ENCODE measurements at places on chromosomes 3 and 15.

GRCh38 chr3:139571711-139572110, 32.2 kb upstream of the RBP1 start:
- no peak for DNase-seq

GRCh38 chr15:74798388-74799254, 14.0 kb upstream of the LMAN1L start:
- DNase-seq: no peak

DNA sequence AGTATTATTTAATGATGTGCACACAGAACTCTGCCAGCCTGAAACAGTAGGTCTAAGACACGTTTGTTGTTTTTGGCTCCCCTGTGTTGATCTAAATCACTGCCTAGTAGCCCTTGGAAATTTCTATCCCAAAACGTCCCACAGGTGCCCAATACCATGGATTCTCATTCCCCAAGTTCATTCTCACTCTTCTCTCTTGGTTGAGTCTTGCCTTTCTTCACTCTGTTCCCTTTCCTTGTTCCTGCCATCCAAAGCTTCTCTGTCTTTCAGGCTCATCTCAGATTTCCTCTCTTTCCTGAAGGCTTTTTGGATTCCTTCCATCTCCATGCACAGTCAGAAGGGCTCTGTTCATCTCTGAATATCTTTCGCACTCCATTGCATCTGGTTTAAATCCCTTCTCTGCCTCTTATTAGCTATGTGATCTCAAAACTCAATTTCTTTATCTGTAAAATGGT, 54.2 kb downstream of the PPARG start:
- no peak for DNase-seq

GRCh38 chr3:123759871-123760270, 124.3 kb downstream of the MYLK start:
- DNase-seq: no peak

DNA sequence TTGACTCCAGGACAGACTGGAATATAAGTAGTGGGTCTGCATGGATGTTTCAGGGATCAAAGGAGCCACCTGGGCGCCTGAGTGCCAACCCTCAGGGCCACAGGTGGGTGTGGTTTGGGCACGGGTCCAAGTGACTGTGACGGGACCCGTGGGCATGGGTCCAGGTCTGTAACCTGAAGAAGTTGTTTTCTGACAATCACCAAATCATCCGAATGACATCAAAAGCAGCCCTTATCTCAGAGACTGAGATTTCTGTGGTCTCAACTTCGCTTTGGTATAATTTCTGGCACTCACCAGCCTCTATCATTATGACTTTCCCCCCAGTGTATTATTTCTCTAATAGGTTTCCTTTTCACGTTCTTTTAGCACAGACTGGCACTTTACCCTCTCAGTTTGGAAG, 24.4 kb downstream of the RLBP1 start:
- peak; percentile 15 for DNase-seq

- DNase-seq: no peak
Observed at GRCh38 chr3:94301366-94301765, 238.5 kb downstream of the NSUN3 start.

- DNase-seq: no peak
Observed at GRCh38 chr3:126151562-126152302, 28.7 kb downstream of the ALDH1L1 start.

DNA sequence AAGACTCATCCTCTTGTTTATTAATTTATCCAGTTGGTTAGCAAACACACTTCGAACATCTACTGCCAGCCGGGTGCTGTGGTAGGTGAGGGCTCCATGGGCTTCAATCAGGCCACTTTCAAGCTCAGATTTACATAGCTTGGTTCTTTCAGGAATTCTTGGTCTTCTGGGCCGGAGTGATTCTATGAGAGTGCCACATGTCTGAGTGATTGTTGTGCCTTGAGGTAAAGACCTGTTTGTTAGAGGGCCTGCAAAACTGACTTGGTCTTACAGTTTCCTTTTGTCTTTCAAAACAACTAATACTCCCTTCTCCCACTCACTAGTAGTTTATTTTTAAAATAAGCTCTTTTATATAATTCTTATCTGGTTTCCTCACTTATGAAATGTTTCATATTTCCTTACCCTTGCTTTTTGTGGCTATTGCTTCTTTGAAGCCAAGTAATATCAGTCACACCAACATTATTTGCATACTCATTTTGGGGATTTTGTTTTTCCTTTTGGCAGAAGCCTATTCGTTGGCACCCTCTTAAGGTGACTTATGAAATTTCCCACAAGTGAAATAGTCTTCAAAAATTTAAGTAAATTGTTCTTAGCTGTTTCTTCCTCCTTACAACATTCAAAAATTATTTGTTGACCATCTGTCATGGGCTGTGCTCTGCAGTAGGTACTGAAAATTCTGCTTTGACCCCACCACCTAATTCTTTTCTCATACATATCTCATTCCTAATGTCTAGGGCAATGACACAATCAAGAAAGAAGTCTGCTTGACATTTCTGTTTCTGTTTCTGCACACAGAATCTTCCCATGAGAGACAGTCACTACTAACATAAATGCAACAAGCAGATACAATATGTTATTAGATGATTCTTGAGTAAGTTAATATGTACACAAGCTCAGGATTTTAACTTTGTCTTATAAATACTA, 120.2 kb downstream of the LRRC28 start:
- DNase-seq: no peak

DNA sequence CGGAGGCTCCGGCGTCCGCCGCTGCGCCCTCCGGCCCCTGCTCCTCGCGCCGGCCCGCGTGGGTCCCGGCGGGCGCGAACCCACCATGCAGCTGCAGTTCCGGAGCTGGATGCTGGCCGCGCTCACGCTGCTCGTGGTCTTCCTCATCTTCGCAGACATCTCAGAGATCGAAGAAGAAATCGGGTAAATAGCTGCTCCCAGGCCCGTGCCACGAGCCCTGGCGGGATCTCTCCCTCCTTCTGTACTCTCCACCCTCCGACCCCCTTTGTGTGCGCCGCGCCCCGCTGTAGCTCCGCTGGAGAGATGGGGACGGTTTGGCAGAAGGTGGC, 263 bp downstream of the ST8SIA2 start:
- DNase-seq: no peak

GRCh38 chr15:50496692-50497091, 49.8 kb downstream of the USP50 start:
- no peak for DNase-seq

GRCh38 chr3:113234028-113234427, 22.7 kb downstream of the BOC start:
- DNase-seq: no peak

DNA sequence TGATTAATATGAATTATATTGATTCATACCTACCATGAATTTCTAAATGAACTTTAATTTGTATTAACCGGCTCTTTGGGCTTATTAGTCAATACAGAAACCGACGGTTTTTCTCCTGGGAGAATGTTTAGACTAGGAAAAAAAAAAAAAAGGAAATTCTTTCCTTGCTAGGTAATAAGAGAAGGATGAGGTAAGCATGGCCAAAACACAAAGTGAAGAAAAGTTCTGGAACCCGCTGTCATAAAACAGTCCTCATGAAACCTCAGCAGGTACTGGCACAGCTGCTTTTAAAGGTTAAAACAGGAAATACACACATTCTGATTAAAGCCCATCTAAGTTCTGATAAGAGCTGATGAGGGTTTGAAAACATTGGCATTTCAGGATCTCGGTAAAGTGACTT, 30.8 kb upstream of the PSTPIP1 start:
- DNase-seq: no peak

- DNase-seq: no peak
Observed at GRCh38 chr3:49020330-49021212, 1.4 kb upstream of the NDUFAF3 start.

DNA sequence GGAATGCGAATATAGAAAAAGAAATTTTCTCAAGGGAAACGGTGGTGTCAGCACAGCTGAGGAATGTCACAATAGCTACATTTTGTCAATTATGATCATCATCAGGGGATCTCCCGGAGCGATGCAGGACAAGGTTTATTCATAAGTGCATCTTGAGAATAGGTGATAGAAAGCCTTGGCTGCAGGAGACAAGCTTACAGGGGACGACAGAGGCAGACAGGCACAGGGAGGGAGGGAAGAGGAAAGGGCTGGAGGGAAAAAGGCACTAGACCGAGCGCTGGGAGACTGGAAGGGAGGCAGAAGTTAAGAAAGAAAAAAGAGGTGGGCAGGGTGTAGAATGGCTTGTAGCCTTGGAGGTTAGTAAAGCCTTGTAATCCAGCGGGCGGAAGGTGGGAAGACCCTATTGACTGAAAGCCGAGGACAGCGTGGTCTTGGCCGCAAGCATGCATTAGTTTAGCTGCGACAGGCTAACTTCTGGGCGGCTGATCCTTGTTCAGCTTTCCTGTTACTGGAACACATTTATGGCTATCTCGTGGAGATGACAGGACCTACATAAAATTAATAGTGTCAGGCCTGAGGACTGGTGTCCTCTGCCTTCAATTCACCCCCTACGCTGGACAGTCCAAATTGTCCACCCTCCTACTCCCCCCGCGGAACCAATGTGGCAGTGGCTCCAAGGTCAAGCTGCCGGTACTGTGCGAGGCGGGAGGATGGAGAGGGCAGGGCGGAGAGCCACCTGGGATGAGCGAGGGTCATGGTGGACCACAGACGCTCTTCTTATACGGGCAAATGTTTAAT, 1.4 kb upstream of the NECTIN3 start:
- DNase-seq: no peak

DNA sequence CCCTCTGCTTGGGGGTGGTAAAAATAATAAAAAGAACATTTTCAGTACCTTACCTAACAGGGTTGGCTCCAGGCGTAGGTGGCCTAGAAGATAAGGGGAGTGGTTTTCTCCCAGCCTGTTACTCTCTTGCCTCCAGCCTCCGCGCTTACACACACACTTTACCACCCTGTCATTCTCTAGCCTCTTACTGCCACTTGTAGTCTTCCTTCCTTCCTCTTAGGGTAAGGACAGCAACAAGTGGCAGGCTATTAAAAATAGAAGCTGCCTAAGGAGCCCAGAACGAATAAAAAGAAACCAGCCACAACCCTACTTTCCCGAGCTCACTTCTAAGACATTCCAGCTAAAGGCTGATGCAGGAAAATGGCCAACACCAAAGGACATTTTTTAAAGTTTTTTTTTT, 9.6 kb upstream of the LIPH start:
- no peak for DNase-seq

DNA sequence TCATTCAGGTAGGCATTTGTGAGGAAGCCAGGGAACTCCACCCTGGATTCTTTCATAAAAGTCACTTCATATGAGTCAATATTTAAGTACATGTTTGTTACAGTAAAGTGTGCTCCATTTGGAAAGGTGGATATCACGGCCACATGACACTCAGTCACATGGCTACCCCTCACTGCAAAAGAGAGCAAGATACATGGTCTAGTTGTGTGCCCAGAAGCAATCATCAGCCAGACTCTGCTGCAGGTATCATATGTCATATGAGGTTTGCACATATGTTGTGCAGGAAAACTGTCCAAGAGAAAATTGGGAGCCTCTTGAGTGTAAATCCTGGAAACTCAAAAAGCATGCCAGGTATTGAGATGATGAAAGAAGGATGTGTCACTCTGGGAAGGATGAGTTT, 55.0 kb upstream of the NMNAT3 start:
- no peak for DNase-seq

DNA sequence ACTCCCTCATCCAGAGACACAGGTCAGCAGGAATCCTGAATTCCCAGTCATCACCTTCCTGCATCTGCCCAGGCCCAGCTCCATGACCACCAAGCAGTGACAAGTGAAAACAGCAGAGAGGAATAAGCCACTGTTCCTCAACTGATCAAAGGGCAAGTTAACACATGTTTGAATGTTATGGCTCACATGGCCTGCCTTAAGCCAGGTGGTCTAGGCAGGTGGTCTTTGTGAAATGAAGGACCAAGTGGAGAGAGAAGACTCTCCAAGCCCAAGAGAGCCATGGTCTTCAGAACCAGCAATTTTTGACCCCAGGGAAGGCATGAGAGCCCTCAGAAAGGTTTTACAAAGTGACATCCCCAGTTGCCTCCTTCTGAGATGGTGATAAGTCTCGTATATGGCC, 161.8 kb downstream of the EPHB1 start:
- DNase-seq: no peak

DNA sequence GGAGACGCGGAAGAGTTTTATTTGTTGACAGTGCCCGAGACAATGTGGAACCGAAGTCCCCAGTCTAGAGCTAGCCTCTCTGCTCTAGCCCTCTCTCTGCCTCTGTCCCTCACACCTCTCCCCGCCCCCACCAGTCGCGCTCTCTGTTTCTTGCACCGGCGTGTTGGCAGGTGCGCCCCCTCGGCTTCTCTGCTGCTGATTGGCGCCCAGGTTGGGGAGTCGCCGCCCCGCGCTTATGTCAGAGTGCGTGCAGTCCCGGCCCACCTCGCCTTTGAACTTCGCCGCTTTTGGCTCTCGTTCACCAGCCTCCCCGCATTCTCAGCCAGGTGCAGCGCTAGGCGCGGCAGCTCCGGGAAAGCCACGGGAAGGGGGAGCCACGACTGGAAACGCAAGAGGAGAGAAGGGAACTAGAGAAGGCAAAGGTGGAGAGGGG, at the start of gene SOX14:
Gene SOX14, plus strand, starts transcription at position 315 of the 433 bp plus-strand sequence. CDS start 470 bp downstream, outside the sequence.
- DNase-seq: no peak

GRCh38 chr15:38042707-38043445, 108.4 kb downstream of the TMCO5A start:
- DNase-seq: no peak

GRCh38 chr15:72771329-72771725, 12.2 kb downstream of the ADPGK start:
- DNase-seq: no peak

DNA sequence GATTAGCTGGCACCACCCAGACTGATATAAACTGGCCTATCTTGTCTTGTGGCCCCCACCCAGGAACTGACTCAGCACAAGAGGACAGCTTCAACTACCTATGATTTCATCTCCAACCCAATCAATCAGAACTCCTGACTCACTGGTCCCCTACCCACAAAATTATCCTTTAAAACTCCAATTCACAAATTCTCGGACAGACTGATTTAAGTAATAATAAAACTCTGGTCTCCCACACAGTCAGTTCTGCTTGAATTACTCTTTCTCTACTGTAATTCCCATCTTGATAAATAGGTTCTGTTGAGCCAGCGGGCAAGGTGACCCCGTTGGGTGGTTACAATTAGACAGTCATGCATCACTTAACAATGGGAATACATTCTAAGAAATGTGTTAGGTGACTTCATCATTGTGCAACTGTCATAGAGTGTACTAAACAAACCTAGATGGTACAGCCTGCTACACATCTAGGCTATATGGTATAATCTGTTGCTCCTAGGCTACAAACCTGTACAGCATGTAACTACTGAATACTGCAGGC, 48.1 kb upstream of the MAP4 start:
- no peak for DNase-seq

DNA sequence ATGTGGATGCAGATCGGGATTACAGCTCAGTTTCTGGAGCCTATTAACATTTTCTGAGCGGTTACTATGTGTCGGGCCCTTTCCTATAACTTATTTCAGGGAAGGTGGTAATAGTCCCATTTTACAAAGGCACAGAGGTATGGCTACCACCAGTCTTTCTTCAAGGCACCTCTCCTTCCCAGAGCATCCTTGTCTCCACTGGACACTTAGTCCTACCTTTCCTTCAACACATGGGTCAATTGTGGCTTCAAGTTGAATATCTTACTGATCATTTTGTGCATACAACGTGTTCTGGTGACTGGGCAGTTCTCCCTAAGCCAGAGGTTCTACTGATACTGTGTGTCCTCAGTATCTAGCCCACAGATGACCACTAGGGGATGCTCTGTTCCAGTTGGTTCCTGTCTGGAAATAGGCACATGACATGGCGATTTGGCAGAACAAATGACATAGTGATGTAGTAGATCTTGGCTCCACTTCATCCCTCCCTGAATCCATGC, 60.7 kb upstream of the CMTM8 start:
- DNase-seq: peak; percentile 34
